Activated CD8-positive, alpha-beta memory T cell treated with anti-CD3 and anti-CD28 coated beads for 1 hour (primary cell): ENCODE measurements at places on chromosomes 6 and 20.
A peak's percentile ranks its signal among the peaks of the same experiment; 100 is the strongest.

GRCh38 chr6:2166717-2167116, 78.7 kb downstream of the GMDS start:
- DNase-seq, result no peak

GRCh38 chr6:138972226-138972665, 15.8 kb downstream of the REPS1 start:
- DNase-seq, result no peak

GRCh38 chr20:20466341-20466879, 98.5 kb downstream of the INSM1 start:
- no peak for DNase-seq

GRCh38 chr6:48744948-48745347, 634.0 kb upstream of the PTCHD4 start:
- DNase-seq, result no peak

- peak; percentile 37 for DNase-seq
Observed at GRCh38 chr6:41732591-41733359, 2.6 kb downstream of the TFEB start.

DNA sequence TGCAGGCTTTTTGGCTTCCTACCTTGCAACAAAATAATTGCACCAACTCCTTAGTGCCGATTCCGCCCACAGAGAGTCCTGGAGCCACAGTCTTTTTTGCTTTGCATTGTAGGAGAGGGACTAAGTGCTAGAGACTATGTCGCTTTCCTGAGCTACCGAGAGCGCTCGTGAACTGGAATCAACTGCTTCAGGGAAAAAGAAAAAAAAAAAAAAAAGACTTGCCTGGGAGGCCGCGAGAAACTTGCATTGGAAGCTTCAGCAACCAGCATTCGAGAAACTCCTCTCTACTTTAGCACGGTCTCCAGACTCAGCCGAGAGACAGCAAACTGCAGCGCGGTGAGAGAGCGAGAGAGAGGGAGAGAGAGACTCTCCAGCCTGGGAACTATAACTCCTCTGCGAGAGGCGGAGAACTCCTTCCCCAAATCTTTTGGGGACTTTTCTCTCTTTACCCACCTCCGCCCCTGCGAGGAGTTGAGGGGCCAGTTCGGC, 420 bp downstream of the SOX4 start:
- DNase-seq, result no peak

GRCh38 chr6:96907498-96907897, 9.8 kb upstream of the NDUFAF4 start:
- DNase-seq, result no peak

DNA sequence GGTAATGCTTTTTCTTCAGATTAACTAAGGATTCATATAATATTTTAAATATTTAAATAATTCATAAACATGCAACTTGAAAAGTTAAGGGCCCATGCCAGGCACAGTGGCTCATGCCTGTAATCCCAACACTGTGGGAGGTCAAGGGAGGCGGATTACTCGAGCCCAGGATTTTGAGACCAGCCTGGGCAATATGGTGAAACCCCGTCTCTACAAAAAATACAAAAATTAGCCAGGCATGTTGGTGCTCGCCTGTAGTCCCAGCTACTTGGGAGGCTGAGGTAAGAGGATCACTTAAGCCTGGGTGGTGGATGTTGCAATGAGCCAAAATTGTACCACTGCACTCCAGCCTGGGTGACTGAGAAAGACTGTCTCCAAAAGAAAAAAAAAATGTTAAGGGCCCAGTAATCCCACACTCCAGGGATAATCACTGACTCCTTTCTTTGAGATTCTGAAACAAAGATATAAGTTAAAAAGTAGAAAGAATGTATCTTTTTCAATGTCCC, 7.9 kb upstream of the RIN2 start:
- no peak for DNase-seq

DNA sequence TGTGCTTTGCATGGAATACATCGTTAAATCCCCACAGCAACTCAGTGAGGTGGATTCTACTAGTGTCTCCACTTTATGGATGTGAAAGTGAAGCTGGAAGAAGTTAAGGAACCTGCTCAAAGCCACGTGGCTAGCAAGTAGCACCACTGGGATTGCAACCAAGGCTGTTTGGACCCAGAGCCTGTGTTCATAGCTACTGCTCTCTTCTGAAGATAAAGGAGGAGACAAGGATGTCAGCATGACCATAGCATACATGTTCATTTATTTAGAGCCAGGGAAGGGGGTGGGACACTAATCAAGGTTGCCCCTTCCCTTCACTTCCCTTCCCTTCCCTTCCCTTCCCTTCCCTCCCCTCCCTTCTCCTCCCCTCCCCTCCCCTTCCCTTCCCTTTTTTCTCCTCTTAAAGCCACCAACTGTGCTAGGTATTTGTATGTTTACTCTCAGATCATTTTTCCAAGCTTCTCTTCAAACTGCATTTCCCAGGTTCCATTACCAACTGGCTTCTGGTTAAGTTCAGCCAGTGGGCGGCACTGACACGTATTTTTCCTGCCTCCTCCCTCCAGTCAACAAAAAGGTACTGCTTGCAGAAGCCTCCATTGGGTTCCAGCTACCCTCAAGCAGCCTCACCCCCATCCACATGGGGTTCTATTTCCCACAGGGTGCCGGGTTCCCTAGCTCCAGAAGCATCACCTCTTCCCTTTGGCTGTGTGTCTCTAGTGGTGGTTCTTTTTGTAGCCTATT, 134.9 kb downstream of the BCAS1 start:
- DNase-seq, result no peak

DNA sequence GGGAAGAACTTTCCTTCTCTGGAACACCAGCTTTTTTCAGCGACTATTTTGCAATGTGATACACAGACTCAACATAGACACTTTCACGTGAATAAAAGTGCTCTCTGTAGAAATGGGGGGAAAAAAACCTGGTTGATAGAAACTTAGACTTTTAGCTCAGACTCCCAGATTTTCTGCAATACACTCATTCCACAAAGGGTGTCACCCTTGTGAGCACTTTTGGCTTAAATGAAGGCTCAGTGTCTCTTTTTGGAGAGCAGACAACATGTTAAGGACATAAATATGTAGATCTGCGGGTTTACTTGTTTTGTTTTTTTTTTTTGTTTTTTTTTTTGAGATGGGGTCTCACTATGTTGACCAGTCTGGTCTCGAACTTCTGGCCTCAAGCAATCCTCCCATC, 579.6 kb downstream of the PTPRT start:
- no peak for DNase-seq

DNA sequence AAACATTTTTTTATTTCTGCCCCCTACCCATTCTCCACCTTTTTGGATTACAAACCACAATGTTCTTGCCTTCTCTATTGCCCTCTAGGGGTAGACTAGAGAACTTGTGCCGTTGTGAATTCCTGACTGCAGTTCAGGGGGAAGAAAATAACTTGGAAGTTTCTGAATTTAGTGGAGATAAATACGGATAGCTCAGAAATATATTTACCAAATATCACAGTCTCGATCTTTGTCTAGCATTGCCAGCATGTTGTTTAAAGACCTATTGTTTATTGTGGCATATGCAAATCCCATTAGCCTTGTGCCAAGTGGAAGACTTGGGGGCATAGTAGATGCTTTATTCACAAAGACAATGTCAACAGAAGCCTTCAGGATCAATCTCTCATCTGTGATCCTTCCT, 154.1 kb upstream of the MMS22L start:
- DNase-seq, result no peak

DNA sequence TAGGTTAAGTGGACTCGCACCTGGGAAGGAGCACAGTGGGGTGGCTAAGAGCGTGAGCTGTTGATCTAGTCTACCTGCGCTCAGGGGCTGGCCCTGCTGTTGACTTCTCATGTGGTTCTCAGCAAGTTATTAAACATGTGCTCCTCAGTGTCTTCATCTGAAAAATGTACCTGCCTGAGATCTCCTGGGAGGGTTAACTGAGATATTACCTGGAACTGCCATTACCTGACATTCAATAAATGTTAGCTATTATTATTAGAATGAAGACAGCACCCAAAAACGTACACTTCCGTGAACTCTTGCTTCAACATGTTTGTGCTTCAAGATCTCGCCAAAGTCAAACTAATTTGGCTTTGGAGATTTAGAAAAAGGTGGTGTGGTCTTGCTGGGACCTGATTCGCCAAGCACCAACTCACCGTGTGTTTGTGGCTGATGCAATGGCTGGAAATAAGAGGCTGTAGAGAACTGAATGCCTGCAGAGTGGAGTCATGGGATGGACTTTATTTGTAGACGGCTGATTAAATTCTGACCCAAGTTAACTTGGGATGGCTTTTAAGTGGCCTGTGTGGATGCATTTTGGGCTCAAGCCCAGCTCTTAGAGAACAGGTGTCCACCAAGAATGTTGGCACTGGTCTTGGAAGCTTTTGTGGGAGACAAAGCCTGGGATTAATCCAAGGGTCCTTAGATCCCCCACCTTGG, 692.9 kb downstream of the QKI start:
- no peak for DNase-seq

DNA sequence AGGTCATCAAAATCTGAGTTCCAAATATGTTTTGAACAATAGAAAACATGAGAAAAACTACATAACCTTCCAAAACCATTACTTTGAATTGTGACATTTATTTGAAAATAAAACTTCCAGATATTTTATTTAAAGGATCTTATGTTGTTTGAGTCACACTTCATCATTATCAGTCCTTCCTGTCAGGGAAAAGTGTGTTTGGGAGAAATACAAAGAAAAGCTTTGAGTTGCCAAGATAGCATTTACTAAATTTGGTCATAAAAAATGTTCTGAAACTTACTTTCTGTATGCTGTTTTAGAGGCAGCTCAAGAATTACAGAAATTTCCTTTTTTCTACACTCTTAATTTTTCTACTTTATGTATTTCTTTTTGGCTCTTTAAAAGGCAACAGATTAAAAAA, 208.2 kb upstream of the RIN2 start:
- no peak for DNase-seq

- DNase-seq, result no peak
Observed at GRCh38 chr6:79421707-79422484, 115.3 kb downstream of the LCA5 start.

GRCh38 chr6:22327881-22328280, 31.0 kb upstream of the PRL start:
- DNase-seq, result no peak

DNA sequence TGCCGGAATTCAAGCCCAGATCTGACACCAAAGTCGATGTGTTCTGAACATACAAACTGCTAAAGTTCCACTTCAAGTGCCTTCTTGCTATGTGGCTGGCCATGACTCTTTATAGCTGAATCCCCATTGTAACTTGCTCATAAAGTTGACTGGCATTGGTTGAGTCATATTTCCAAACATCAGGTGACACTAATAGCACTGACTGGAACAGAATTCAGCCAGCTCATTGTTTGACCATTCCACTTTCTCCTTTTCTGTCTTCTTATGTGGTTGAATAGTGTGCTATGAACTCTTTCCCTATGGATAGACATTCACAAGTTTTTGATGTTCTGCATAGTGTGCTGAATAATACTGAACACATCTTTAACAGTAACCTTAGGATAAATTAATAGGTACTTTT, 266.2 kb upstream of the ZFP64 start:
- no peak for DNase-seq

DNA sequence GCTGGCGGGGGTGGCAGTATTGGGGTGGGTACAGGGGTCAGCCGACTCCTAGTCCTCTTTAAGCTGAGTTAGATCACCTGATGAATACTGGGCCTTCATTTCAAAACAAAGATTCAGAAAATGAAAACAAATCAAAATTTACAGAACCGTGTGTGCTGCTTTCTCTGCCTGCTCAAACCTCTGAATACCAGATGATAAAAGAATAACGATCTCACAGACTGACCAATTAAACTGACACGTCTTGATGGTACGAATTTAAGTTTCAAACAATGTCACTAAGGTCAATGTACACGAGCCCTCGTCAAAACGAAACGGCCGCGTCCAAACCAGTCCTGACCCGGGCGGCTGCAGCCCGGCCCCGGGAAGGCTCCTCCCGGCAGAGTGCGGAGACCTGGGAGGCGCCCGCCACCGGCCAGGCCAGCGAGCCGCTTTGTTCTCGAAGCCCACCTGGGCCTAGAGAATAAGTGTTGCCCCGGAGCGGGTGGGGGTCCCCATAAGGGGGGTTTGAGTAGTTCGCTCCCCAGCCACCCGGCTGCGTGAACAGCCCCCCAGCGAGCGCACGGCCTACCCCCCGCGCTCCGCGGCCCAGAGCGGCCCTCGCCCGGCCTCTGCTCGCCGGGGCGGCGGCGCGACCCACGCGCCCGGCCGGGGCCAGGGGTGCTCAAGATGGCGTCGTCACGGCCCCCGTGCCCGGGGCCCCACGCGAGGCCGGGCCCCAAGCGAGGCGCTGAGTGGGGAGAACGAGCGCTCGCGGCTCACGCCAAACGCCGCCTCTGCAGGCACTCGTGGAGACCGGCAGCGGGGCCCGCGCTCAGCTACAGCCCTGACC, 728 bp downstream of the PSMA7 start:
- no peak for DNase-seq

GRCh38 chr6:85795945-85796344, 153.3 kb upstream of the SYNCRIP start:
- DNase-seq, result no peak

DNA sequence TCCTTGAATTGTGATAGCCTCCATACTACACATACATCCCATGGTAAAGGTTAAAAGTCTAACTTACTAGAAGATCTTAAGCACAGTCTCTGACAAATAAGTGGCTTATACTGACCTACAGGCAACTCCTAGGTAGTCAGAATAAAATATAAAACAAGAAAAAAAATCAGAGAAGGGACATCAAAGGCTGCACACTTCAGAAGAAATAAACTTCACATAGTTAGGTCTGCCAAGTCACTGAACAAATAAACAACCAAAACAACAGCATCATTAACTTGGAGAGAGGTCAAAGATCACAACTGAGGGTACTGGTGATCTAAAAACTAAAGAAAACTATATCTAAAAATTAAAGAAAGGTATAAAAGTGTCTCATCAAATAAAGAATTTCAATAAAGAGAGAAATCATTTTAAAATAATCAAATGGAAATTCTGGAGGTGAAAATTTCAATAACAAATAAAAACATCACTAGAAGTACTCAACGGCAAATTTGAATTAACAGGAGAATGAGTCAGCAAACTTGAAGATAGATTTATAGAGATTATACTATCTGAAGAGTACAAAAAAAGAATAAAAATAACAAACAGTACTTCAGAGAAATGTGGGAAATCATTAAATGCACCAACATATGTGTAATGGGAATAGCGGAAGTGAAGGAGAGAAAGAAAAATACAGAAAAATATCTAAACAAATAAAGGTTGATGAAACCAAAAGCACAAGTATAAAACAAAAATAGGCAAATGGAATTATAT, 88.0 kb upstream of the UST start:
- no peak for DNase-seq
